ENCODE measurements at places on chromosomes 5 and 9. TPM values are rescaled to one million over a fixed set of nuclear protein-coding genes. Genes with fewer than 3 reads are reported as not detected.

DNA sequence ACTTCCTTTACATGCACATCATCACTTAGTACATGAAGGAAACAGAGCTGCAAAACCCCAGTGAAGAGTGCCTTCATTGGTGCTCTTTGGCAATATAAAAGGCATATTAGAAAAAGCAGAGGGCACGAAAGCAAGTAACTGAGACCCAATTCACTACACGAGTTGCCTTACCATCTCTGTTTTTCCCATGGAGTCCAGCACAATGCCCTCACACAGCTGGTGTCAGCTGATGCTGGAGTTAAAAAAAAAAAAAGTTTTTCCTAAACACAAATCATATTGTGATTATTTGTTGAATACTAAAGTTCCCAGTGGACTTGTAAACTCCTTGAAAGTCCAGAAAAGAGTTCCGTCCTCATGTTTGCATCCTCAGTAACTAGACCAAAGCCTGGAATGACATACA is 25.6 kb downstream of the MARCHF3 start:
- DNase-seq: peak; percentile 46
- no peak overlapping the region for H3K4me3 ChIP-seq
- no peak overlapping the region for H3K27ac ChIP-seq

- no peak overlapping the region for H3K4me3 ChIP-seq
- H3K27me3 ChIP-seq: peaks cover 1% of the 10 kb centered on the region
- no peak for DNase-seq
- H3K27ac ChIP-seq: no peak overlapping the region
Observed at GRCh38 chr9:71302776-71303175, 181.4 kb upstream of the TRPM3 start.

DNA sequence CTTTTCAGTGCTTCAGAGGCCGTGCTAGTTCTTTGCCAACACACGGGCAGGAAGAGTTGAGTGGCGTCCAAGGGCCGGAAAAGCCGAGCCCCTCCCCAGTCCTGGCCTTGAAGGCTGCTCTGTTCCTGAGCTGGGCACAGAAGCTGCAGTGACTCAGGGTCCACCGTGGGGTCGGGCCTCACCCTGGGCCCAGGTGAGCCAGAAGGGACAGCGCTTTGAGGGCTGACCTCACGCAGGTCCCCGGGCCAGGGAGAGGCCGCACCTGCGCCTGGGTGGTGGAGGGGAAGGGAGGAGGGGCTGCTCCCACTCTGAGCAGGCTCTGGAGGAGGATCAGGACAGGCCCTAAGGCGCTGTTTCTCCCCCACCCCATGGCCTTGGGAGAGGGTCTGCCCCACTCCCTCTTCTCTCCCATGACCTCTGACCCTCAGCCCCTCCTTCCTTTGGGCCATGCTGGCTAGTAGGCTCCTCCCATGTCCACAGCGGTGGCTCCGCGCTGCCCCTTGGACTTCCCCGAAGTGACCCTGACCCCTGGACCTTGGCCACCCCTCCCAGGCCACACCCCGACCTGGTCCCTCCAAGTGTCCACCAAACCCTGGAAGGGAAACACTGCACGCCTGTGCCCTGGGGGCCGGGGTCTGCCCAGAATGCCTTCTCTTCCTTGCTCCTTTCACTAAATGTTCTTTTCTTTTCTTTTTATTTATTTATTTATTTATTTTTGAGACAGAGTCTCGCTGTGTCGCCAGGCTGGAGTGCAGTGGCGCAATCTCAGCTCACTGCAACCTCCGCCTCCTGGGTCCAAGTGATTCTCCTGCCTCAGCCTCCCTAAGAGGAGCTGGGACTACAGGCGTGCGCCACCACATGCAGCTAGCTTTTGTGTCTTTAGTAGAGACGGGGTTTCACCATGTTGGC is 19.7 kb upstream of the SLC6A19 start:
- H3K27ac ChIP-seq: no peak overlapping the region
- H3K4me1 ChIP-seq: no peaks in the 10 kb centered on the region

- no peaks in the 10 kb centered on the region for H3K36me3 ChIP-seq
- H3K27me3 ChIP-seq: peaks cover 22% of the 10 kb centered on the region
- H3K27ac ChIP-seq: no peak overlapping the region
- no peak overlapping the region for H3K4me3 ChIP-seq
- no peaks in the 10 kb centered on the region for H3K4me1 ChIP-seq
Observed at GRCh38 chr5:36751886-36752285, 124.7 kb upstream of the NIPBL start.

- H3K4me3 ChIP-seq: no peak overlapping the region
- peaks cover 2% of the 10 kb centered on the region for H3K27me3 ChIP-seq
- DNase-seq: peak; percentile 63
- H3K36me3 ChIP-seq: no peaks in the 10 kb centered on the region
- no peak overlapping the region for H3K27ac ChIP-seq
Observed at GRCh38 chr9:128048663-128049062, 18.5 kb downstream of the NAIF1 start.

DNA sequence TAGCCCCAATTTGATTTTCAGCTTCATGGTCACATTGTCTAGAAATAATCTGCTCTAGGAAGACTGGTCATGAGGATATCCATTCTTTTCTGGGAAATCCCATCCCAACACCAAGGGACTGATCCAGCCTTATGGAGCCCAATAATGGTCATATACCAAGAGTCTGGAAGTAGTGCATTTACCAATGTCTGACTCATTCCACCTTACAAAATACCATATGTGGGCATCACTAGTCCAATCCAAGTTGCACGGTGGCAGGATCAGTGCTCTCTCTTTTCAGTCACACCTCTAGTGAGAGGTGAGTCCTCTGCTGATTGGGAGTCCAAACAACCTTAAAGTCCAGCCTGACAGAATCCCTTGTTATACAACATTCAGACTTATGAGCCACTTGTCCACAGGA is 73.7 kb downstream of the FEM1C start:
- H3K4me1 ChIP-seq: no peaks in the 10 kb centered on the region
- no peak for DNase-seq
- no peak overlapping the region for H3K27ac ChIP-seq
- H3K4me3 ChIP-seq: no peak overlapping the region
- H3K27me3 ChIP-seq: peaks cover 24% of the 10 kb centered on the region

GRCh38 chr5:148897842-148898241 is 71.4 kb downstream of the ADRB2 start:
- H3K4me3 ChIP-seq: no peak overlapping the region
- no peaks in the 10 kb centered on the region for H3K4me1 ChIP-seq
- no peaks in the 10 kb centered on the region for H3K36me3 ChIP-seq
- peaks cover 13% of the 10 kb centered on the region for H3K27me3 ChIP-seq

- peaks cover 28% of the 10 kb centered on the region for H3K36me3 ChIP-seq
- H3K27me3 ChIP-seq: no peaks in the 10 kb centered on the region
- H3K4me1 ChIP-seq: peaks cover 56% of the 10 kb centered on the region
- peak overlapping the region; percentile 66 for H3K27ac ChIP-seq
Observed at GRCh38 chr9:125649315-125649714, 57.7 kb downstream of the MAPKAP1 start.

DNA sequence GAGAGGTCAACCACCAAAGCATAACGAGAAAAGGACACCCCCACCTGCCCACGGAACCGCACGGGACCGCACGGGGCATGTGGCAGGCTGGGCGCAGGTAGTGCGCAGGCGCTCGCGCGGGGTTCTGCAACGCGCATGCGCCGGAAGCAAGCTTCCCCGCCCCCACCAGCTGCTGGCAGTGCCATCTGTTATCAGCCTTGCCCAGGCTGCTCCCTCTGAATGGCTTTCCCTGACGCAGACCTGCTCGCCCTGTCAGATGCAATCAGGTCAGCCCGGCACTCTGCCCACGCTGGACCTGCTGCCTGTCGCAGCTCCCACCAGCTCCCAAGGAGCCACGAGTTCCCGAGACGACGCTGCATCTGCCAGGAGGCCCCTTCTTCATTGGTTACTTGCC is 22.8 kb downstream of the PTCH1 start:
- DNase-seq: peak; percentile 77
- H3K36me3 ChIP-seq: no peaks in the 10 kb centered on the region
- peaks cover 22% of the 10 kb centered on the region for H3K27me3 ChIP-seq
- H3K4me1 ChIP-seq: peaks cover 32% of the 10 kb centered on the region

GRCh38 chr9:15714746-15715145 is 161.9 kb downstream of the CCDC171 start:
- H3K4me1 ChIP-seq: no peaks in the 10 kb centered on the region
- H3K27ac ChIP-seq: no peak overlapping the region
- H3K36me3 ChIP-seq: no peaks in the 10 kb centered on the region
- H3K27me3 ChIP-seq: no peaks in the 10 kb centered on the region
- no peak overlapping the region for H3K4me3 ChIP-seq

DNA sequence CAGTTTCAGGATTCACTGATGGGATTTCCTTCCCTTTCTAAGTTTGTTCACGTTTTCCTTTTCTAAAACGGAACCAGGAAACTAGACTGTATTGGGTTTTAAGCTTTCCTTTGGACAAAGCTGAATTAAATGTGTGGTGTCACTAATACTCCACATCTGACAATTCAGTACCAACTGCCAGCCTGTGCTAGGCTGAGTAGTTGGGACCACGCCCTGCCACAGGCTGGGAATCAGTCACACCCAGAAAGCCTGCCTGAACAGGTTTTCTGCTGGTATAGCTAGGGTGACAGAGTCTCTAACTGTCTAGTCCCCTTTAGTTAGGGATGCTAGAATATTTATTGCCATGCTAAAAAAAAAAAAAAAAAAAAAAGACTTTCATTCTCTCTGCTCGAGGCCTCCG is 15.6 kb downstream of the SPACA9 start:
- H3K27ac ChIP-seq: no peak overlapping the region
- H3K36me3 ChIP-seq: peaks cover 20% of the 10 kb centered on the region
- no peaks in the 10 kb centered on the region for H3K27me3 ChIP-seq

DNA sequence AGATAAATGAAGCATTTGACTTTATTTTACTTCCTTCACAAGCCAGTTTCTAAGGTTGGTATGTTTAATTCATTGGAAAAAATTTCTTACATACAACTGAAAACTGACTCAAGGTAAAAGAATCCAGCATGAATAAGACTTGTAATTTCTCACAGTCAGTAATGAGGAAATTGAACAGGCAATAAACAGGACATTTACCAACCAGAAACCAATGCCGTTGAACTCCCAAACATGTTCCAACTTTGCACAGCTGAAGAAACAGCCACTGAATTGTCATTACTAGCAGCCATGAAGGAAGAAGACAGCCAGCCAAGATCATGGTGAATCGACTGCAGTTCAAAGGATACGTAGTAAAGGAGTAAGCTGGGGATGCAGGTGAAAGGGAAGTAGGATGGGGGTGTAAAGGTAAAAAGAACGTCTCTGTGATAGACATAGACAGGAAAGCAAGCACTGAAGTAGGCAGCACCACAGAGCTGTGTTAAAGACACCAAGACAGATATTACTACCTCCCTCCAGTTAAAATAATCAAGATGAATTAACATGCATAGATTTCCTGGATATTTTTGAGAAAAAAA is 21.3 kb upstream of the SLC12A2 start:
- no peak overlapping the region for H3K27ac ChIP-seq
- no peaks in the 10 kb centered on the region for H3K27me3 ChIP-seq
- no peaks in the 10 kb centered on the region for H3K4me1 ChIP-seq
- peaks cover 15% of the 10 kb centered on the region for H3K36me3 ChIP-seq
- DNase-seq: no peak
- no peak overlapping the region for H3K4me3 ChIP-seq

- DNase-seq: no peak
- peaks cover 59% of the 10 kb centered on the region for H3K4me1 ChIP-seq
- peak overlapping the region; percentile 76 for H3K27ac ChIP-seq
Observed at GRCh38 chr5:68240202-68240601, 24.6 kb downstream of the PIK3R1 start.

DNA sequence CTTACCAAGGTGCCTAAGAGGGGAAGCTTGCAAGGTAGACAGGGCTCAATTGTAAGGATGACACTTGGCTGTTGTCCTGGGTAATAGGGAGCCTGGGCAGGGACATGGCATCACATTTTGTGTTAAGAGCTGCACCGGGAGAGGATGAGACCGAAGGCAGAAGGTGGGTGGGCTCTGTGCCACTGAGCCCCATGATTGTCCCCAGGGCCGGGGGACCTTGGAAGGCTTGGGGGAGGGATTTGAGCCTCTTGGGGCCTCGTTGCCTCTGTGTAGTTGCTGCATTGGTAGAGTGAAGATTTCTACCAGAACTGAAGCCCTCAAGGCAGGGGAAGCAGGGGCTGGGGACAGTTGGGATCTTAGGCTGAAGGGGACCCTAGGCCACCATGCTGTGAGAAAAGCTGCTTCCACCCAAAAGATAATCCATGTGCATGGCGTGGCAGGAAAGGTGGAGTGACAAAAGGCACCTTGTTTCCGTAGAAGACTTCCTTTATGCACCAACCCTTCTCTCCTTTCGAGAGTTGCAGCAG is 11.9 kb downstream of the FGF18 start:
- no peaks in the 10 kb centered on the region for H3K4me1 ChIP-seq
- no peak for DNase-seq
- no peak overlapping the region for H3K27ac ChIP-seq
- no peak overlapping the region for H3K4me3 ChIP-seq

DNA sequence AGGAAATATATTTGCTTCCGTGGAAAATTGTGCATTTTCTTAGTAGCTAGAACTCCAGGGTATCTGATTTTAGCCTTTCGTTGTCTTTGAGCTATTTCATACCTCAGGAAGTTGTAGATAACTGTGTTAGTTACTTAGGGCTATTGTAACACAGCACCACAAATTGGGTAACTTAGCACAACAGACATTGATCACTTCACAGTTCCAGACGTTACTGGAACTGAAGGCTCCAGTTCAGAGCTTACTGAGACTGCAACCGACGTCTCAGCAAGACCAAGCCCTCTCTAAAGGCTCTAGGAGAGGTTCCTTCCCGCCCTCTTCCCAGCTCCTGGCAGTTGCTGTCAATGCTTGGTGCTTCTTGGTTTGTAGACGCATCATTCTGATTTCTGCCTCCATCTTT is 17.7 kb upstream of the ANKRD33B start:
- H3K4me3 ChIP-seq: no peak overlapping the region
- no peak for DNase-seq
- H3K27ac ChIP-seq: no peak overlapping the region
- H3K4me1 ChIP-seq: peaks cover 3% of the 10 kb centered on the region

- no peak overlapping the region for H3K27ac ChIP-seq
- H3K36me3 ChIP-seq: no peaks in the 10 kb centered on the region
- no peak overlapping the region for H3K4me3 ChIP-seq
- peaks cover 2% of the 10 kb centered on the region for H3K27me3 ChIP-seq
Observed at GRCh38 chr9:69976152-69976551, 67.5 kb upstream of the MAMDC2 start.

DNA sequence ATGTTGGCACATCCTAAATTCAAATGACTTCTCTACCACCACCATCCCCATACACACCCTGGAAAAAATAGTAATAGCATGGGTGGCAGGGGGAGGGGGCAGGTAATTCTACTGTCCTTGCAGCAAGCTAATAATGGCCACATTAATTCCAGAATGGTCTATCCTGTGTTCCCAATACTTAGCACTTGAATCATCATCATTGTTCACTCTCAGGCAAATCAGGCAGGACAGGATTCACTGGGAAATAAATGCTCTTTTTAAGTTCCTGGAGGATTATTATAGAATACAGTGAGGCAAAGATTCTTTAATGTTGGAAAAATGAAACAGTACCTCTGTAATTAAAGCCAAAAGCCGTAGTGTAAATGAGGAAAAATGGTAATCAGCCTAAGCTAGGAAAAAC is 254.5 kb downstream of the ARRDC3 start:
- peaks cover 31% of the 10 kb centered on the region for H3K27me3 ChIP-seq
- H3K4me1 ChIP-seq: no peaks in the 10 kb centered on the region
- no peaks in the 10 kb centered on the region for H3K36me3 ChIP-seq
- DNase-seq: peak; percentile 24
- no peak overlapping the region for H3K27ac ChIP-seq

PRLR gene
- not detected for total RNA-seq

PCDHGA3 gene
- total RNA-seq: 0.19 TPM

REEP2 gene
- 3.5 TPM for total RNA-seq
